ENCODE measurements at places on chromosomes 6 and 20.

DNA sequence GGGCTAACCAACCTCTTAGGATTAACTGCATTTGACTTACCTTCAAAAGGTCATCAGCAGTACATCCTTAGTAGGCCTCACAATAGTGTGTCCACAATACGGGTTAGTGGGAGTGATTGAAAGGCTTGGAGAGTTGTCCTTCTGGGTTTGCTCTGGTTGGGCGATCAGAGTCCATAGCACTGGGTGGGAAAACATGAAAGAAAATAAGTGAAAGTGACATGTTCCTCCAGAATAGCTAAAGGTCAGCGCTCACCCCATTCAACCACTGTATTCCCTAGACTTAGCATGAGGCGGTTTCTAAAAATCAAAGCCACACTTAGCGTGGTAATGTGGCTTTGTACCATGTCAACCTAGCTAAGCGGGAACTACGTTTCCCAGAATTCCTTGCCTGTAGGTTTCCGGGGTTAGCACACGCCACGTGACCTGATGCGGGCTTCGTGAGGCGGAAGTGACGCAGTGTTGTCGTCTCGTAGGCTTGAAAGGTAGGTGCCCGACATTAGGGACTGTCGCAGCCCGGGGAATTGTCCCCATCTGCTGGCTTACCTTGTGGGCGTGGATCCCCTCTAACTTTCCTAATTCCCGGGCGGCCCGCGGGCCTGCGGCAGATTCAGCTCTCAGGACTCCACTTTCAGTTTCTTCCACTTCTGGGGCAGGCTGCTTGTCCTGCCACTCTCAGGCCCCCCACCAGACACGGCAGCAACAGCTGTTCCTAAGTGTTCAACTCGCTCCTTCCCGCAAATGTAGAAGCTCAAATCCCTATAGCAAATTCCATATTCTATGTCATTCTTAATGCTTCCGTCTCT is 19.8 kb upstream of the SCP2D1 start:
- peak; percentile 87 for DNase-seq

DNA sequence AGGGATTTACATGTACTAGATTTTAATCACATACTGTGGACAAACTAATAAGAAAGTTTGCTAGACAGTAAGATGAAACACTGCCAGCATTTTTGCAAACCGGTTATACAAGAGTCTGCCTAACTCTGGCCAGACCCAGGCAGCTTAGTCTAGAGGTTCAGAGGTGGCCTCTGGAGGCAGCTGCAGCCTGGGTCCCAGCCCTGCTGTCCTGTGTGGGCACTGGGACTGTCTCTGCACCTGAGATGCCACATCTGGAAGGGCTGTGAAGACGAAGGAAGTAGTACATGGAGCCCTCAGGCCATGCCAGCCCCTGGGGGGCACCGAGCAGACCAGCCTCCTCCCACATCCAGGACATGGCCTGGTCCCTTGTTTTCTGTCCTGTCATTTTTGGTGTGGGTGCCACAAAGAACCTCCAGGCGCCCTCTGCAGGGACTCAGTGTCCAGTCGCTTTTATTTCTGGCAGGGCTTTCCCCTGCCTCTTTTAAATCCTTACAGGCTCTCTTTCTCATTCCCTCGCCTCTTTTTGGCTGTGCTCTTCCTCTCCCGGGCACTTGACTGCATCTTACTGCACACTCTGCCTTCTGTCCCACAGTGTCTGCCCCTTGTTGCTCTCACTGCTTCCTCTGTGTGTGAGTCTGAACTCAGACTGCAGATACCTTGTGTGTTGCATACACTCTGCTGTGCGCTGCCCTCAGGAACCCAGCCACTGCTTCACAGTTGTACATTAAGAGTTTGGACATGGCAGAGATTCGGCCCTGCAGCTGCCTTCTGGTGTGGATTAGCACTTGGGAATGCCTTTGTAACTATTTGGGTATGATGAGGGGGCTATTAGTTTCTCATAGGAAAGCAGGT is 216.7 kb downstream of the ZDHHC14 start:
- peak; percentile 32 for DNase-seq

DNA sequence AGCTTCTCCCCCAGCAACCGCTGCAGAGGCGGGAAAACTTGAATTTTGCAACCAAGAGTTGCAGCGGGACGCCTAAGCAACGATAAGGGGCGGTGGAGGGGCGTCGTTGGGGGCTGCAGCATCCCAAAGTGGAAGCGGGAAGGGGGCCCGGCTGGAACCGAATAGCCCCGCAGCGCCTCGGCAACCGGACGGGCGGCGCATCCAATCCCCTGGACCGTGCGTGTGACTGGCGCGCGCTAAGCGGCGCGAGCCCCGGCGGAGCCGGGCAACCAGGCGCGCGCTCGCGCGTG is 670 bp upstream of the PARD6B start:
- no peak for DNase-seq

- DNase-seq = no peak
Observed at GRCh38 chr6:43216200-43216599, 13.1 kb downstream of the DNPH1 start.

GRCh38 chr6:138734585-138734984 is 39.0 kb upstream of the CCDC28A start:
- no peak for DNase-seq

GRCh38 chr6:113954653-113955052 is 16.3 kb downstream of the HDAC2 start:
- no peak for DNase-seq

- no peak for DNase-seq
Observed at GRCh38 chr6:35610830-35611229, 77.9 kb downstream of the FKBP5 start.

GRCh38 chr20:45358282-45359068 is 4.5 kb upstream of the SYS1 start:
- DNase-seq = no peak

- no peak for DNase-seq
Observed at GRCh38 chr6:111423960-111424846, 58.8 kb downstream of the REV3L start.

- no peak for DNase-seq
Observed at GRCh38 chr6:163963205-163964120, 548.9 kb downstream of the QKI start.

Measured in stimulated activated CD4-positive, alpha-beta T cell treated with anti-CD3 and anti-CD28 coated beads, Interleukin-4, amount 100 ng/mL, for 24 hours (primary cell).